ENCODE measurements at places on chromosomes 11 and 22. TPM values are rescaled to one million over a fixed set of nuclear protein-coding genes. Genes with fewer than 3 reads are reported as not detected.

OR5B17 gene
- total RNA-seq = not detected

CNIH2 gene
- not detected for total RNA-seq

DNA sequence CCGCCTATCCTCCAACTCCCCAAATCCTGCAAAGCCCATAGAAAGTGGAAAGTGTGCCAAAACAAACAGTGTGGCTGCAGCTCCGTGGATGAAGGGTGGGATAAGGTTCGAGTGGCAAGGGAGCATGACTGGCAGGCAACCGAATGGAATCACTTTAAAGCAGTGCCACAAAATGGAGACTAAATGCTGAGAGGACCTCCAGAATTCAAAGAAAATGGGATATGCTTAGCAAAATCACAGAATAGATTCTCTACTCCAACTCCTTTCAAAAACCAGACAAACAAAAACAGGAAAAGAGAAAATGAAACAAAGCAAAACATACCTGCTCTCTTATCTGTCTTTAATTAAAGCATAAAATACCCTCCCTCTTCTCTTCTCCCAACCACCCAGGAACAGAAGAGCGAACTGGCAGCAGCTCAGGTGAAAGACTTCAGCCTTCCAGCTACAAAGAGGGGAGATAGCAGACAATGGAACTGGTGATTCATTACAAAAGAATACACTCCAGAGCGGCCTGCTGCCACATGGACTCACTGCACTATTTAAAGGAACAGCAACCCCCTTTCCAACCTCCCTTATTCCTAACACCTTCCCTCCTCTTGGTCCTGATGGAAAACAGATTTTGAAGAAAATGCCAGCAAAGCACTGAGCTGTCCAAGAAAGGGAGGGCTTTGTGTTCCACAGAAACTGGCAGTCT lies 118.5 kb downstream of the APOL5 start:
- peak; percentile 66 for DNase-seq

GRCh38 chr11:27972522-27973170 lies 135.3 kb downstream of the KIF18A start:
- DNase-seq = no peak

CARD18 gene
- not detected for total RNA-seq

GRCh38 chr22:19808873-19809478 lies 45.7 kb downstream of the GNB1L start:
- no peak for DNase-seq

- DNase-seq = no peak
Observed at GRCh38 chr22:49429066-49429465, 398.6 kb downstream of the BRD1 start.

ROBO3 gene
- 6.4 TPM for total RNA-seq

DNA sequence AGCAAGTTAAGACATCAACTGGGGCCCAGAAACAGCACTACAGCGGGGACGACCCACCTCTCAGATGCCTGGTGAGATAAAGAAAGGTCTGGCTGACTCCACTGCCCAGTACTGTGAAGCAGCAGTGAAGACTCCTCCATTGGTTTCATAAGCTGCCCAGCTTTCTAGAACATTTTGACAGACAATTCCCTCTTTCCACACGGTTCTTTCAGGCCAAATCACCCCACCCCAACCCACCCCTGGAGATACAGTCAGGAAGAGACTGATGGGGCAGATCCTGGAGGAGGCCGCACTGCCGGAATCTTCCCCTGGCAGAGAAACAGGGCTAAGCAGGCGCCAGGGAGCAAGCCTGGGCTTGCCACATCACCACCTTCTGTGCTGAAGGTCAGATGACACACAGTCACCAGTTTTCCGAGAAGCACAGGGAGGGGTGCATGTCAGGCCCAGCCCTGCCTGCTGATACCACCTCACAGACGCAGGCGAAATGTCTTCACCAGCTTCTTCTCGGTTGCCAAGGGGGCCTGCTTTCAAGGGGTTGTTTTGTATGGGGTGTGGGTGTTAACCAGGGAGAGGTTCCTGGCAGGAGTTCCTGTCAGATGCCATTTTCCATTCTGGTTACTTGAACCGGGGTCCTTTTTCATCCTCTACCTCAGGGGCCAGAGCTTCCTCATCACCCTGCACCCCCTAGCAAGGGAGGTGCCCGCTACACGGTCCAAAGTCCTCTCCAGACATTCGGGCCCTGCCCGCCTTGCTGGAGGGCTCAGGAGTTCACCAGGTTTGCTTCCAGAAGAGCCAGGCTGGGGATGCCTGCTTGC lies 1.4 kb upstream of the NEAT1 start:
- DNase-seq = peak; percentile 99

GRCh38 chr11:113664069-113664980 lies 41.8 kb downstream of the TMPRSS5 start:
- no peak for DNase-seq

C22orf31 gene
- not detected for total RNA-seq

MPST gene
- 116 TPM for total RNA-seq

DNA sequence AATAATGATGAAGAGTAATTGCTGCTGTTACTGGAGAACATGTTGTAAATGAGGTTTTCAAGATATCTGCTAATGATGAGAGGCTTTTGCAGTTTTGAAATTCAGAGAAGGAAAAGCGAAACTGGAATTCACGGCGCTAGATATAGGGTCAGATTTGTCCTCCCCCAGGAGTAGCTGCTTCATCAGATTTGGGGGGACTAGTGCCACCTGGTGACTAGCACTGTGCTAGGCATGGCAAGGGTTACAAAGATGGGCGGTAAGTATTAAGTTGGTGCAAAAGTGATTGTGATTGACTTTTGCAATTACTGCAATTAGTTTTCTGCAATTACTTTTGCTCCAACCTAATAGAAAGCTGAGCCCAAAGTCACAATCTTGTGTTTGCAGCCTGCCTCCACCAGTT lies 879.9 kb upstream of the TENM4 start:
- no peak for DNase-seq

GRCh38 chr11:92455210-92455790 lies 230.7 kb downstream of the FAT3 start:
- DNase-seq = no peak

DNA sequence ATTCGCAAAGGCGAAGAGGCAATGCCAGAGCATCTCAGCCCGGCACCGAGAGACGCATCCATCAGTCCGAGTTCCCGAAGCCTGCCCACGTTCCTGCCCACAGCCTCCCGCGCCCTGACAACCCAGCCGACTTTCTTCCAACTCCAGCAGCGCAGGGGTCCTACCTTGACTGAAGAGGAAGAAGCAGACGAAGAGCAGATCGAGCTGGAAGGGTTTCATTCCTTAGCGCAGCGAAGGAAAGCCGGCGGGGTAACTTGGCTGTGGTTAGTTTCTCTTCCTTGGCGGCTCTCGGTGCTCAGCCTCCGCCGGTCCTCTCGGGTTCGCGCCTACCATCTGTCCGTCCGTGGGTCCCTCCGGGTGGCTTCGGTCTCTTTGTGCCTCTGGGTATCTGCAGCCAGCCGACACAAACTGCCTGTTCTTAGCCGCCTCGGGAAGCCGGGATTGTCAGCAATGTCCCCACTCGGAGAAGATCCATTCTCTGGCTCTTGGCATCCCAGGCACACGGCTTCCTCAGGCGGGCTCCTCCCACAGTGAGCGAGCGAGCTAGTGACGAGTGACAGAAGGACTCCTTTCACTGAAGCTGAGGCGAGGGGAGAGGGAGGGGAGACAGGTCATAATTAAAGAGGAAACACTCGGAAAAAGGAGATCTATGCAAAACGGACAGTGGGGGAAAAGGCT lies at the start of gene KIRREL3:
Gene KIRREL3 (minus strand): TSS at position 480 of the 678 bp plus-strand sequence.
- DNase-seq = no peak

CYP2D6 gene
- not detected for total RNA-seq

GRCh38 chr22:48226026-48227013 lies 1463.9 kb downstream of the TBC1D22A start:
- DNase-seq = peak; percentile 52

OR52N5 gene
- not detected for total RNA-seq

GAL3ST3 gene
- total RNA-seq = 22.7 TPM

GRCh38 chr22:39808081-39808480 lies 85.5 kb downstream of the ENTHD1 start:
- DNase-seq = no peak

FOLR3 gene
- not detected for total RNA-seq

DNA sequence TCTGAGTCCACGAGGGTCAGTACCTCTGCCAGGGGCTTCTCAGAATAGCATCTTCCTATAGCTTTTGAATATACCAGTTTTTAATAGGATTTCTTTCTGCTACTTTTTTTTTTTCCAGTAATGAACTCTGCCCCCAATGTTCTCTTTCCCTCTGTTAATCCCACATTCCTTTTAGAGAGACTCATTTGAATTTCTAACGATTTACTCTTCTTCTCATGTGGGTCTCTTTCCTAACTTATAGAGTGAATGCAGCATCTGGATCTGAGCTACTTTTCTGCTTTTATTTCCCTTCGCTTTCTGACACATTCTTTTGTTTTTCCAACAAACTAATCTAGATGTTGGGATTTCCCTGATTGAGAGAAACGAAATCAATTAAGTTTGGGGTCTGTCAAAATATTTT lies 71.4 kb downstream of the INSC start:
- no peak for DNase-seq

KDM4D gene
- total RNA-seq = 0.90 TPM

FGF4 gene
- total RNA-seq = not detected

UBQLN3 gene
- not detected for total RNA-seq

GRCh38 chr11:120335908-120336640 lies at the start of gene ARHGEF12:
Gene ARHGEF12 (plus strand): TSS chr11:120336413. CDS start chr11:120337244, 831 bp downstream.
- peak; percentile 93 for DNase-seq

DNA sequence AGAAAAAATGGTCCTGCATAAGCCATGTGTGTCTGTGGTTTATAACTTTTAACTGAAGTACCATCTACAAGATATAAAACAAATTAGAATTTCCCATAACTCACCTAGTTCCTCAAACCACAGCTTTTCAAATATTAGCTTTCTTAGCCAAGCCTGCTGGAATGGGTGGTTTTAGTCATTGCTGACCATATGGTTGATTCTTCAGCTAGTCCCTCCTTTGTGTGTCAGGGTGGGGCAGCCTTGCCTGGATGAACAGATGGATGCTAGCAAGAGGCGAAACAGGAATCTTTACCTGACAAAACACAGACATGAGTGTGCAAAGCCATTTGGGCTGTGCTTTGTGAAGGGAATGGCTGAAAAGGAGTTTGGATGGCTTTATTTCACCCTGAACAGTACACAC lies 6.9 kb upstream of the B3GNT6 start:
- DNase-seq = no peak
